Activated CD4-positive, alpha-beta T cell treated with anti-CD3 and anti-CD28 coated beads, Interleukin-2, amount 50 U/mL, for 48 hours (primary cell): ENCODE measurements at places on chromosomes 5 and 9.

GRCh38 chr9:109098171-109098959 lies 21.4 kb downstream of the TMEM245 start:
- DNase-seq, result no peak

GRCh38 chr5:171646102-171647042 lies 139.2 kb upstream of the SMIM23 start:
- no peak for DNase-seq

DNA sequence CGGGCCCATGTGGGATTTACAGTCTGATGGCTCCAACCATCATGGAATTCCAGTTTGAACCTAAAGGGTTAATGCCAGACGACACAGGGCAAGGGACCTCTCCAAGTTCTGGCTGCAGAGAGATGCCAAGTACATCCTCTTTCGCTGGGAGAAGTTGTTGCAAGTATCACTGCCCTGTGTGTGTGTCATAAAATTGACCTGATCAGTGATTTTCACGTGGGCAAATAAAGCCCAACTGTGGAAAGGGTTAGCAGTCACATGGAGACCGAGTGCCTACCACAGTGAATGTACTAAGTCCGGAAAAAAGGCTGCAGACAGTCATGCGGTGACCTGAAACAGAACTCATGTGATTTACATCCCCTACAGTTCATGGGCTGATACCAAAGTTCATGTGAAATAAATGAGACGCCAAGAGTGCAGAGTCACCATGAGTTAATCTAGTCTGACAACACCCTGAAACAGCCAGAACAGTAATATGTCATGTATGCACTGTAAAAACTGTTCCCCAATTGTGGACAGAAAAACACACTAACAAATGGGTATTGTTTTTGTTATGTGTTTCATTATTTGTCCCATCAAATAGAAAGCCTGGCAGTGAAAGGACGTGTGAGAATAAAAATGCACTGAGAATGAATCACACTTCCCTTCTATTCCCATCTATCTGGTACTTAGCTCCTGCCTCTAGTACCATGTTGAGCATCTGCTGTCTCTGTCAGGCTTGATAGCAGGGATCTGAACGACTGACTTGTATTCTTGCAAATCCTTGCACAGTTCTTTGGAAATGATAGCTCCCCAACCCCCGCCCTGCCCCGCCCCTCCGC lies 115.7 kb downstream of the SUSD1 start:
- no peak for DNase-seq

DNA sequence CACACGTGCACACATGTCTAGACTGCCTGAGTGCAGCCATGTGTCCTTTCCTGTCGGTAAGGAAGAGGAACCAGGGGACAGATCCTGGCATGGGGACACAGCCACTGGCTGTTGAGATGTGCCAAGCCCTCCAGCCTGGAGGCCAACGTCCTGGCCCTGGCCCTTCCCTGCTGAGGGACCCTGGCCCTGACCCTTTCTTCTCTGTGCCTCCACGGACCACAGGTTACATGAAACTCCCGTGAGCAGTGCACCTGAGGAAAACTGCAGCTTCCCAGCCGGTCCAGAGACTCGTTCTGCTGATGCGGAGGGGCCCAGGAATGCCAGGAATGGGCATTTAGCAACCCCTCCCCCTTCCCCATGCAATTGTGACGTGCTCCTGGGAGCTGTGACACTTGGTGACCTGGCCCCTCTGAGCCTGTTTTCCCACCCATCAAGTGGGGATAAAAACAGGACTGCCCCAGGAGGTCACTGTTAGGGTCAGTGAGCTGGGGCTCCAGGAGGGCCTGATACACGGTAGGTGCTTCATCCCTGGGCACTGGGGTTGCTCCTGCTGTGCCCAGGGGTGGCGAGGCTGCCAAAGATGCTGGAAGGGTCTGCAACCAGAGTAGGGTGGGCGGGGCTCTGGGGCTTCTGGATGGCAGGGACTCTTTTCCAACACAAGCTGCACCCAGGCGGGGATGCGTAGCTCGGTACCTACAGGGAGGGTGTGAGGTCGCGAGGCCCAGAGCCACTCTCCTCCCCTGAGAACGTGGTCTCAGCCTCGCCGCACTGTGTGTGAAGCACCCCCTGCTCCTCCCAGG lies 151.5 kb downstream of the C9orf50 start:
- no peak for DNase-seq
